Testis (tissue), 5 donors: ENCODE measurements at places on chromosomes 11 and 22. TPM values are rescaled to one million over a fixed set of nuclear protein-coding genes. Genes with fewer than 3 reads are reported as not detected.
A peak's percentile ranks its signal among the peaks of the same experiment; 100 is the strongest.

OR52E5 gene
- not detected for polyA plus RNA-seq

GRCh38 chr11:33936725-33937604 lies 45.1 kb upstream of the LMO2 start:
- DNase-seq: peak; percentile 45
- H3K27ac ChIP-seq: no peak overlapping the region
- no peaks in the 10 kb centered on the region for H3K27me3 ChIP-seq
- peaks cover 9% of the 10 kb centered on the region for H3K4me1 ChIP-seq
- H3K36me3 ChIP-seq: no peaks in the 10 kb centered on the region

DNA sequence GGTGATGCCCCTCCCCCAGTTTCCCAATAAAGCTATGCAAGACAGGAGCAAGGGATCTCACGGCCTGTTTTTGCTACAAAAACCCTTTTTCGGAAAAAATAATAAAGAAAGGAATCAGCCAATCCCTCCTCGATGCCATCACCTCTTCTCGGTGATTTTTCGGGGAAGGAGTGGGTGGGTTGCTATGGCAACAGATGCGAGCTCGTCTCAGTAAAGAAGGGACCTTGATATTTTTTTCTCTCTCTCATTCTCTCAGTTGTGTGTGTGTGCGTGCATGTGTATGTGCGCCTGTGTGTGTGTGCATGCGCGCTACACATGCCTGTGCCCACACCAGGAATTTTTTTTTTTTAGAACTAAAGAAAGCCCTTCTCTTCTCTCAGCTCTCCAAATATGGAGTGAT lies 3.8 kb upstream of the NPAS4 start:
- peaks cover 23% of the 10 kb centered on the region for H3K4me1 ChIP-seq
- no peak overlapping the region for H3K27ac ChIP-seq
- no peaks in the 10 kb centered on the region for H3K36me3 ChIP-seq

GRCh38 chr11:10021563-10021962 lies 272.5 kb downstream of the SBF2 start:
- H3K4me3 ChIP-seq: no peak overlapping the region
- H3K27me3 ChIP-seq: no peaks in the 10 kb centered on the region
- DNase-seq: no peak
- H3K4me1 ChIP-seq: peaks cover 6% of the 10 kb centered on the region
- no peaks in the 10 kb centered on the region for H3K36me3 ChIP-seq

DNA sequence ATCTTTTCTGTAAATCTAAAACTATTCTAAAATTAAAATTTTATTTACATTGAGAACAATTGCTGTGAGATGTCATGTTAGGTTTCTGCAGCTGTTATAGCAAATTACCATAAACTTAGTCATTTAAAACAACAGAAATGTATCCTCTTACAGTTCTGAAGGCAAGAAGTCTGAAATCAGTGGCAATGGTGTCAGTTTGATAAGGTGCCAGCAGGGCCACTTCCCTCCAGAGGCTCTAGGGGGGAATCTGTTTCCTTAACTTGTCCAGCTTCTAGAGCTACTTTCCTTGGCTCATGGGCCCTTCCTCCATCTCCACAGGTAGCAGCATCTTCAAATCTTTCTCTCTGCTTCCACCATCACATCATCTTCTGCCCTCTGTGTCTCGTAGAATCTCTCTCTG lies 23.0 kb downstream of the MOGAT2 start:
- no peaks in the 10 kb centered on the region for H3K4me1 ChIP-seq
- no peaks in the 10 kb centered on the region for H3K27me3 ChIP-seq
- DNase-seq: no peak
- H3K36me3 ChIP-seq: no peaks in the 10 kb centered on the region
- H3K27ac ChIP-seq: no peak overlapping the region
- no peak overlapping the region for H3K4me3 ChIP-seq

DNA sequence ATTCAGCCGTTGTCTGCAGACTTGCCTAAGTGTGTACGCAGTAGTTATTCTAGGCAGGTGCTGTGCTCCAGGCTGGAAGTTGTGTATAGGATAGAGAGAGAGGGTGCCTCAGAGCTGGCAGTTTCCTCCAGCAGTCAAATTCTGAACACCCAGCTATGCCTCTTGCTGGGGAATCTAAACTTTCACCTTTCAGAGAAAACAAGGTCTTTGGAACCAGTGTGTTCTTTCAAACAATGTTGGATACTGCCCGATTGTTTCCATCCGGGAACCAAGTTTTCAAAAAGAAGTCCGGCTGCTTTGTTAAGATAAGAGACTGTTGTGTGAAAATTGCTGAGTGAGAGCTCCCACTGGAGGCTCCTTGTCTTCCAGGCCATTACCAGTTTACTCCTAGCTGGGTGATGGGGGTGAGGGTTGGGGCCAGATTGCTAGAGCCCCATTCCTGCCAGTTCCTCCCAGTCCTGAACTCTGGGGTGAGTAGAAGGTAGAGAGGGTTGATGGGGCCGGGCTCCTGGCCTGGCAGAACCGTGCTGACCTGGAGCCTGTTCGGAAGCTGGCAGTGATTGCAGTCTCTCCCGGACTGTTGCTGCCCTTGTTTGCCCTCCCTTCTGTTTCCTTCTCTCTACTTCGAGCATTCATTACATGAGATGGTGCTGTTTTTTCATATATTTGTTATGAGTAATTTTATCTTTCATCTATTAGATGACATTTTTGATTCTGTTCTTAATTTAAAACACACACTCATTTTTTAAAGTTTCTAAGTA lies 150.2 kb downstream of the TEAD1 start:
- peak; percentile 41 for DNase-seq
- H3K4me1 ChIP-seq: peaks cover 11% of the 10 kb centered on the region
- H3K27me3 ChIP-seq: no peaks in the 10 kb centered on the region
- no peaks in the 10 kb centered on the region for H3K36me3 ChIP-seq
- H3K4me3 ChIP-seq: no peak overlapping the region
- peak overlapping the region; percentile 47 for H3K27ac ChIP-seq

DNA sequence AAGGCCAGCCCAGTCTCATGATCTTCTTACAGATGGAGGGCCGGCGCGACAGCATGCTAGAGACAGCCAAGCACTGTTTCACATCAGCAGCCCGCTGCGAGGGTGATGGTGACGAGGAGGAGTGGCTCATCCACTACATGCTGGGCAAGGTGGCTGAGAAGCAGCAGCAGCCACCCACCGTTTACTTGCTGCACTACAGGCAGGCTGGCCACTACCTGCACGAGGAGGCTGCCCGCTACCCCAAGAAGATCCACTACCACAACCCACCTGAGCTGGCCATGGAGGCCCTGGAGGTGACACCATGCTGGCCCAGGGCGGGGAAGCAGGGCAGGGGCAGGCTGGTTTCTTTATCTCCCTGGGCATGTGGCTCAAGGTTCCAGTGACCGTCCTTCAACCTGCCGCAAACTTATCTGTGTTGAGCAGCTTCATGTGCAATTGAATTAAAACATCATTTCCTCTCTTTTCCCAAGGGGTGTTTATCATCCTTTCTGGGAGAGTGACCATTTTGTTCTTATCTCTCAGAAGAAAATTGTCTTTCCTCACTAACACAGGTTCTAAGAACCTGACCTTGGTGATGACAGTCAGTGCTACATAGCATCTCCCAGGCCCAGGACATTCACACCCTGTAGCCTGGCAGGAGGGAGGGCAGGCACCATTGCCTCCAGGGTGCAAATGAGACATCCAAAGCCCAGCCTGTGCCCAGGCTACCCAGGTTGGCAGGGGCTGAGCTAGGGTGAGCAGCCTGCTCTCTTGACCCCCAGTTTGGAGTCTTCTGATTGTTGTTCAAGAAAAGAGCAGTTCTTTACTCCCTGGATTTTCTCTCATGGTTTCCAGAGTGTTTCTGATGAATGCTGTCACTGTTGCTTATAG lies 80.7 kb downstream of the CABIN1 start:
- H3K4me3 ChIP-seq: no peak overlapping the region
- H3K27ac ChIP-seq: no peak overlapping the region
- H3K36me3 ChIP-seq: no peaks in the 10 kb centered on the region
- DNase-seq: peak; percentile 28
- H3K4me1 ChIP-seq: no peaks in the 10 kb centered on the region

CCDC188 gene
- 46.5 TPM for polyA plus RNA-seq

DNA sequence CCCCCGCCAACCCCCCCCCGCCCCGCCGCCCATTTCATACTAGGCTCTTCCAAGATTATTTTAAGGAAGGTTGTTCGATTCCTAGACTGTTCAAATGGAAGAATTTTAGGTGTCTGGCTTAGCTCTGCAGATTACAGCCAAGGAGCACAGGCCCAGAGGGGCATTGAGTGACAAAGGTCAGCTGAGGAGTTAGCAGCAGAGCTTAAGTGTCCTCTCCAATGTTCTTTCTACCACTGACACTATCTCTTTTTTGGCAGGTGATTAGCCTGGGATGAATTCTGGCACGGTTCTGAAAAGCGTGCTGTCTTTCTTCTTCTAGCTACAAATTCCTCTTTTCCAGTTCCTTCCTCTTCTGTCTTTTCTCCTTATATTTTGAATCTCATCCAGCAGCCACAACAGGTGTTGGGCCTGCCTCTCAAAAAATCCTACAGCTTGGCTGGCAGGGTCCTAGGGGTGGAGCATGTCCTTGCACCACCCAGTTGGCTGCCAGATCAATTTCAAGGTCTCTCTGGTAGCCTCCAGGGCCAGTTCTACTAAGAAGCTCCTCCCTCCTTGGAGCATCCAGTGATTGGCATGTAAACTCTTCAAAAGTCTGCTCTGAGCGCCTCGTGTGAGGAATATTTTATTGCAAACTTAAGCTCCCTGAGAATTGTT lies 23.0 kb downstream of the KCNE3 start:
- no peaks in the 10 kb centered on the region for H3K27me3 ChIP-seq
- no peak for DNase-seq
- no peaks in the 10 kb centered on the region for H3K36me3 ChIP-seq
- H3K4me3 ChIP-seq: no peak overlapping the region

ZW10 gene
- 30.5 TPM for polyA plus RNA-seq

ST13 gene
- 345 TPM for polyA plus RNA-seq

GRCh38 chr11:46278387-46279125 lies 1.1 kb downstream of the CREB3L1 start:
- peaks cover 14% of the 10 kb centered on the region for H3K4me1 ChIP-seq
- no peaks in the 10 kb centered on the region for H3K36me3 ChIP-seq
- DNase-seq: peak; percentile 54
- peak overlapping the region; percentile 18 for H3K27ac ChIP-seq
- no peaks in the 10 kb centered on the region for H3K27me3 ChIP-seq

PHF21B gene
- 8.5 TPM for polyA plus RNA-seq

DNA sequence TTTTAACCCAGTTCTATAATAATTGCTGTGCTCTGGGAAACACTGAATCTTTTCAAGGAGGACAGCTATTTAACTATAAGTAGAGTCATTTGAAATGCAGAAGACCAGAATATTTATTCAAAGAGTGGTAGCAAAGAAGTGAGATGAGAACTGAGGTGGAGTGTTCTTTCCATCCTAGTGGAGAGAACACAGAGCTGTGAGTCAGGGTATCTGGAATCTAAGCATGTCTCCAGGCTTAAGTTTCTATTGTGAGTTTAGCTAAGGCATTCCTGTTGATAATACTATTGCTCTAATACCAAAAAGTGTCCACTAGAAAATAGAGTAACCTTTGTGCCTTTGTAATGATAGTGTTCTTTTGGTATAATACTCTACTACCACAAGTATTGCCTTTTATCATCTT lies 32.4 kb downstream of the JAM3 start:
- H3K4me3 ChIP-seq: no peak overlapping the region
- H3K27ac ChIP-seq: no peak overlapping the region
- no peak for DNase-seq
- no peaks in the 10 kb centered on the region for H3K36me3 ChIP-seq
- H3K4me1 ChIP-seq: no peaks in the 10 kb centered on the region

DNA sequence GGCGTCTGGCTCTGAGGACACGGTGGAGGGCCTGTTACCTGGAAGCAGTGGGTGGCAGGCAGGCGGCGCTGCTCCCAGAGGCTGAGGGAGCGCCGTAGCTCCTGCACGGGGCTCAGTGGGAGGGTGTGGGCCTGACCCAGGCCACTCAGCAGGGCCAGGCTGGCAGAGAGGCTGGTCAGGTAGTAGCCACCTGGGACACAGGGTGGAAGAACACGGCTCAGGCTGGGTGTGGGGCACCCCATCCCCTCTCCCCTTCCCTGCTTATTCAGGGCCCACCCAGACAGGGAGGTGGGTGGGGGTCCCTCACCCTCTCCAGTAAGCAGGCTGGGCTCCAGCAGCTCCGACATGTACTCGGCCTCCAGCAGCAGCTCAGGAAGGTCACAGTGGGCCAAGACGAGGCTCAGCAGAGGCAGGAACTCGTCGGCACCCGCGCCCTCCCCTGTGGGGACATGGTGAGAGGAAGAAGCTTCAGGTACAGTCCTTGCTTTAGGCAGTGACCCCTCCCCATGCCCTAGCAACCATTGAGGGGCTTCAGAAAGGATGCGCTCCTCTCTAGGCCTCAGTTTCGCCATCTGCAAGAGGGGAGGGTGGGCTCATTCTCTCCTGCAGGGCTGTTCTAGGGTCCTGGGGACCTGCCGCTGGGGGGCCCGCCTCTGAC lies 2.9 kb downstream of the RIN1 start:
- no peak for DNase-seq
- H3K4me1 ChIP-seq: peaks cover 18% of the 10 kb centered on the region
- H3K27me3 ChIP-seq: no peaks in the 10 kb centered on the region

DNA sequence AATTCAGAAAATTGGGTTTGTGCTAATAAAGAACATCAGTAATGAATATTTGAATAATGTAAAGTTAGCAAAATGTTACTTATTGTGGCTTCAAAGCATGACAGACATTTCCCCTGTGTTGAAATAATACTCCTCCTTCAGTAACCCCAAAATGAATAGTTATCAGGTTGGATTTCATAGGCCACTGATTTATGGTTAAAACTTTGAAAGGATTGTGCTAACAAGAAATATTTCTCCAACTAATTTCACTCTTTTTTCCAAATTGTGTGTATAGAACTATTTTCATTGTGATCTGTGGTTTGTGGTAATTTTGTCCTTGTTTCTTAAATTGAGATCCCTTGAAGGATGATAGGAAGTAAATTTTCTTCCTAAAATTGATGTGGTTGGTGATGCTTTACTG lies 7.9 kb downstream of the DDX10 start:
- H3K4me1 ChIP-seq: peaks cover 8% of the 10 kb centered on the region
- DNase-seq: no peak
- H3K4me3 ChIP-seq: no peak overlapping the region

DNA sequence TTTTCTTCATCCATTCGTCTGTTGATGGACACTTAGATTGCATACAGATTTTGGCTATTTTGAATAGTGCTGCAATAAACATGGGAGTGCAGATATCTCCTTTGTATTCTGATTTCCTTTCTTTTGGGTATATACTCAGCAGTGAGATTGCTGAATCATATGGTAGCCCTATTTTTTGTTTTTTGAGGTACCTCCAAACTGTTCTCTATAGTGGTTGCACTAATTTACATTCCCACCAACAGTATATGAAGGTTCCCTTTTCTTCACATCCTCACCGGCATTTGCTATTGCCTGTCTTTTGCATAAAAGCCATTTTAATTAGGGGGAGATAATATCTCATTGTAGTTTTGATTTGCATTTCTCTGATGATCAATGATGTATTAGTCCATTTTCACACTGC lies 96.1 kb downstream of the PRR5L start:
- no peaks in the 10 kb centered on the region for H3K27me3 ChIP-seq
- no peaks in the 10 kb centered on the region for H3K4me1 ChIP-seq
- no peak overlapping the region for H3K27ac ChIP-seq
- H3K4me3 ChIP-seq: no peak overlapping the region
- no peaks in the 10 kb centered on the region for H3K36me3 ChIP-seq

- H3K27ac ChIP-seq: peak overlapping the region; percentile 77
- DNase-seq: peak; percentile 29
Measured at GRCh38 chr11:72079819-72080325, 470 bp downstream of the NUMA1 start.

LARGE2 gene
- polyA plus RNA-seq: 4.7 TPM
